ENCODE measurements at places on chromosomes 7 and 10.

- no peak for DNase-seq
Observed at GRCh38 chr7:156475666-156476065, 164.9 kb upstream of the RNF32 start.

- DNase-seq, result no peak
Observed at GRCh38 chr7:7272294-7272693, 90.0 kb downstream of the C1GALT1 start.

- DNase-seq, result no peak
Observed at GRCh38 chr10:113064039-113064438, 114.0 kb downstream of the TCF7L2 start.

GRCh38 chr7:55512635-55513191, 59.6 kb downstream of the VOPP1 start:
- no peak for DNase-seq

- no peak for DNase-seq
Observed at GRCh38 chr10:129605266-129605985, 138.4 kb downstream of the MGMT start.

GRCh38 chr7:128894101-128894440, 16.4 kb downstream of the KCP start:
- DNase-seq, result no peak

- DNase-seq, result no peak
Observed at GRCh38 chr10:27783660-27784059, 38.0 kb upstream of the MKX start.

- DNase-seq, result no peak
Observed at GRCh38 chr7:44324481-44325200, 753 bp downstream of the CAMK2B start.

GRCh38 chr10:114548662-114549061, 109.4 kb downstream of the ABLIM1 start:
- peak; percentile 7 for DNase-seq

- DNase-seq, result no peak
Observed at GRCh38 chr10:11600280-11600679, 11.2 kb downstream of the USP6NL start.

DNA sequence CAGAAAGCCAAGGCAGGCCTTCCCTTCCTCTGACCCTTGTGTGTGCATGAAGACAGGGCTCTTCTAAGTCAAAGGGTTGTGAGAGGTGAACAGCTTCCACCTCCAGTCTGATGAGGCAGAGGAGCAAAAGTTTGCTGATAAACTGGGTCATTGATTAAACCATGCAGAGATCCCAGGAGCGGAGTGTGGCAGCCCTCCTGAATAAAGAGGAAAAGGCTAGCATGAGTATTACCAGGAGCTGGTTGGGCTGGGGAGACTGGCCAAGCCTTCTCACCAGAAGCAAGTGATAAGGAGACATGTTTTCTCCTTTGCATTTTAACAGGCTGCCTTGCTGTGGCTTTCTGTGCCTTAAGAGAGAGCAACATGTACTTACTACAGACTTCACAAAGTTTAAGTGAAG, 10.2 kb downstream of the LMOD2 start:
- no peak for DNase-seq

DNA sequence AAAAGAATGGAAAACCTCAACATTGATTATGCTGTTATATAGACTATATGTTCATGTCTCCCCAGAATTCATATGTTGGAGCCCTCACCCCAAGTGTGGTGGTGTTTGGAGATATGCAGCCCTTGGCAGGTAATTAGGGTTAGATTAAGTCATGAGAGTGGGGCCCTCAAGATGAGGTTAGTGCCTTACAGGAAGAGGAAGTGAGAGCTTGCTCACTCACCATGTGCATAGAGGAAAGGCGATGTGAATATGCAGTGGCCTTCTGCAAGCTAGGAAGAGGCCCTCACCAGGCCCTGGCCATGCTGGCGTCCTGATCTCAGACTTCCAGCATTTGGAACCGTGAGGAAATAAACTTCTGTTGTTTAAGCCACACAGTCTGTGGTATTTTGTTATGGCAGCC, 14.8 kb downstream of the ZNF33A start:
- DNase-seq, result no peak

DNA sequence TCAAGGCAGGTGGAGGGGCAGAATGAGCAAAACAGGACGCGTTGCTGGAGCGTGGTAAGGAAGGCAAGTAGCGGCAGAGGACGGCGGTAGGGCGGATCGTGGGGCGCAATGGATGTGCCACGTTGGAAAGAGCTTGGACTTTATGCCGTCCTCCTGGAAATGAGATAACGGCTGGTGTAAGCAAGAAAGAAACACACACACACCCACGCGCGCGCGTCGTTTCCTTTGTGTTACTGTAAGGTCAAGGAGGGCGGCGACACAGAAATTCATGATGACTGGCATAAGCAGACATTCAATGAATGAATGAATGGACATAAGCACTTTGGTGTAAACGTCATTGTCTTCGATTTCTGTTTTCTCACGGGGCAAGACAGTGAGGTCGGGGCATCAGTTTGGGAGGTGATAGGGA, 683 bp upstream of the ENTPD7 start:
- DNase-seq, result no peak

- no peak for DNase-seq
Observed at GRCh38 chr7:127832592-127832991, 180.6 kb downstream of the SND1 start.
